Activated CD4-positive, alpha-beta memory T cell treated with anti-CD3 and anti-CD28 coated beads, Interleukin-2, amount 10 ng/mL, durations not matched to agents 7 days and 5 days (primary cell): ENCODE measurements at places on chromosomes 4 and X. TPM values are rescaled to one million over a fixed set of nuclear protein-coding genes. Genes with fewer than 3 reads are reported as not detected.

The HS3ST1 gene
- not detected for total RNA-seq

The P2RY4 gene
- total RNA-seq, result 0.35 TPM

The EMCN gene
- not detected for total RNA-seq

The BTC gene
- not detected for total RNA-seq

DNA sequence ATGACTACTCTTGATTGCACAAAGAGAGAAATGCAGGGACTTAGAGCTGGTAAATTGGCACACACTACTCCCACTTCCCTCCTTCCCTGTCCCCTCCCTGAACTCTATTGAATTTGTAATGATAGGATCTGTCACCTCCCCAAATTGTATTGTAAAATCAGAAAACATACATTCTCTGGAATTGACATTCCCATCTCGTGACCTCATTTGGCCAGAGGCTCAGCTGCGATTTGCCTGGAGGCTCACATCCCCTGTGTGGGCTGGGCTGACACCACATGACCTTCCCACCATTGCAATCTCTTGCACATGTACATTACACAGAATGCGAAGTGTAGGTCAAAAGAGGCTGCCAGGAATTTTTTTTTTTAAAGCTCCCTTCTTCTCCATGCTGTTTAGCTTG lies 172.1 kb downstream of the MID1IP1 start:
- no peaks in the 10 kb centered on the region for H3K36me3 ChIP-seq
- H3K27me3 ChIP-seq, result no peaks in the 10 kb centered on the region
- no peak overlapping the region for H3K27ac ChIP-seq
- DNase-seq, result no peak
- H3K4me3 ChIP-seq, result no peak overlapping the region

DNA sequence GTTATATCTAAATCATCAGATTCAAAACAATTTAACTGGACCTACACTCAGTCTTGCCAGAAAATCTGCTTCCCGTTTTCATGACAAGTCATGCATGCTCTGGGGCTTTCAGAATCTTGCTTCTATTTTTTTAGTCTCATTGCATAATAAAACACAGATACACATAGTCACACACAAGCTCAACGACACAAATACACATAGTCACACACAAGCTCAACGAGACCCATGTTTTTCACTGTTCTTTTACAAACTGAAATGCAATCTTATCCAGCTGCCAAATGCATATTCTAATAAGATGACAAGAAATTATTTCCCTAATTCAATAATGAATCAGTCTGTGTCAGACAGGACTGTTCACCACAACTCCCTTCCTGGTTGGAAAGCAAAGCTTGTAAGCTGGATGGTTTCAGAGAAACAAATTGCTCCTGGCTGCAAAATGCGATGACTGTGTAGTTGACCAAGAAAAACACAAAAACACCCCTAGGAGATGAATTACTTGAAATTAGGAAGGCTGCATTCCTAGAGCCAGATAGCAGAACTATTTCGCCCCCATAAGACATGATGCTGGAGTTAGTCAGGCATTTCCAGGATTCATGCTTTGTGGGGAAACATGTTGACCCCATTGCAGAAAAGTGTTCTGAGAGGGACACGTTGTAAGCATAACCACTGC lies 208.7 kb downstream of the CHIC2 start:
- H3K27ac ChIP-seq, result no peak overlapping the region
- no peaks in the 10 kb centered on the region for H3K4me1 ChIP-seq
- no peak for DNase-seq
- no peak overlapping the region for H3K4me3 ChIP-seq

DNA sequence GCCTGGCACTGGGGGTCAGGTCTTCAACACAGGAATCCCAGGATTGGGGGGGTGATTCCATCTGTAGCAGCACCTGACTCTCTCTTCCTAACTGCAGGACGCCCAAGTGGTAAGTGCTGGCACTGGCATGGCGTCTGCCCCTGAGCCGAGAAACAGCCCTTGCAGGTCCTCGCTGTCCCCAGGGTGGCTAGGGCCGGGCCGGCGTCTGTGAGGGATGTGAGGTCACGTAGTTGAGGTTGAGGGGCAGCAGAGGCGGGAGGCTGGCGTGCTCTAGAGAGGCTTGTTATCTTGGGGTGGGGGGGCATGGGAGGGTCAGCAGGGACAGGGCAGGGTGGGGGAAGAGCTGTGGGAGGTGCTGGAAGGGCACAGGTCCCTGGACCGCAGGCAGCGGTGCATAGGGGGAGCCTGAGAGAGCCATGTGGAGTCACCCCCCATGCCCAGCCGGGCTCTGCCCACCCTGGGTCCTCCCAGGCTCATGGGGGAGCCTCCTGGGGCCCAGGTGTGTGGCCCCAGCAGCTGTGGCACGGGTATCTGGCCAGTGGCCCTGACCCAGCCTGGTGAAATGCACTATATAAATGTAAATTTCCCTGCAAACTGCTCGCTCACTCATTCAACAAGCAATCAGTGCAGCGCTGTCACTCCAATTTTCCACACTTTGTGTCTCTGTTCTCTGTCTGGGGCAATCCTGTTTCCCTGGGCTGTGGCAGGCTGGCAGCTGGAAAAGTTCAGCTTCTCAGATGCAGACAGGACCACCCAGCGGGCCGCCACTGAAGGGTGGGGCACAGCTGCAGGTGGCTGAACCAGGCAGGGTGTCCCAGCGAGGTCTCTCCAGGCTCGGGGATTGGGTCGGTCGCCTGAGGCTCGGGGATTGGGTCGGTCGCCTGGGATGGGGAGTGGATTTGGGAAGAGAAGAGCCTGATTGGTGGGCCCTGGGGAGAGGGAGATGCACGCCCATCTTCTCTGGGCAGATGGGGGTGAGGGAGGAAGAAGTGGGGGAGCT lies 102.2 kb upstream of the NKX1-1 start:
- H3K4me1 ChIP-seq, result no peaks in the 10 kb centered on the region
- H3K36me3 ChIP-seq, result no peaks in the 10 kb centered on the region
- no peak overlapping the region for H3K27ac ChIP-seq
- no peaks in the 10 kb centered on the region for H3K27me3 ChIP-seq
- H3K4me3 ChIP-seq, result no peak overlapping the region

- no peaks in the 10 kb centered on the region for H3K4me1 ChIP-seq
- H3K4me3 ChIP-seq, result no peak overlapping the region
Measured at GRCh38 chrX:153628129-153628528, 18.9 kb upstream of the DUSP9 start.

- H3K36me3 ChIP-seq, result no peaks in the 10 kb centered on the region
- DNase-seq, result no peak
- H3K27me3 ChIP-seq, result no peaks in the 10 kb centered on the region
- H3K4me3 ChIP-seq, result no peak overlapping the region
Measured at GRCh38 chrX:33336783-33337182, 125.4 kb upstream of the DMD start.

GRCh38 chr4:53147711-53148110 lies 218.2 kb downstream of the SCFD2 start:
- H3K36me3 ChIP-seq, result peaks cover 13% of the 10 kb centered on the region
- H3K4me1 ChIP-seq, result no peaks in the 10 kb centered on the region
- H3K27me3 ChIP-seq, result no peaks in the 10 kb centered on the region
- no peak overlapping the region for H3K4me3 ChIP-seq
- no peak overlapping the region for H3K27ac ChIP-seq
